ENCODE measurements at places on chromosomes 1 and 21.

GRCh38 chr1:56302878-56303277 is 276.5 kb downstream of the PLPP3 start:
- peak; percentile 50 for DNase-seq

DNA sequence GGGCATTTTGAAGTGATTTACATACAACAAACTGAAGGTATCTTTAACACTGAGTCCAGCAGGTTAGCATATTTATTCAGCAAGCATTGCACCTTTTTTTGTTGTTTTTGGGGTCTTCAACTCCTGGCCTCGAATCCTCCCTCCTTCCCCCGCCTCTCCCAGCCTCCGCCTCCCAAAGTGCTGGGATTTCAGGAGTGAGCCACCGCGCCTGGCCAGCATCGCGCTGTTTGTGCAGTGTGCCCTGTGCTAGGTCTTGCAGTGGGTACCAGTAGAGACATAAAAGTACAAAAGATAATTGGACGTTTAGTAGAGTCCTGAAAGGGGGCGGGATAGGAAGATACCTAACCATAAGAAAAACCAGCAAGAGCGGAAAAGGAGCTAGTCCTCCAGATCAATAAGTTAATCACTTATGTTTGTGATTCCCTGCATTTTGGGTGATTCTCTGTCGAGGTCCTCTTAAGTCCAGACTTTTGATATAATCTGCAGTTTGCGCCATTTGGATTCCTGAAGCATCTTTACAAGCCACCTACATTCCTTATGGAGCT is 111.8 kb downstream of the OSBPL9 start:
- DNase-seq, result no peak

DNA sequence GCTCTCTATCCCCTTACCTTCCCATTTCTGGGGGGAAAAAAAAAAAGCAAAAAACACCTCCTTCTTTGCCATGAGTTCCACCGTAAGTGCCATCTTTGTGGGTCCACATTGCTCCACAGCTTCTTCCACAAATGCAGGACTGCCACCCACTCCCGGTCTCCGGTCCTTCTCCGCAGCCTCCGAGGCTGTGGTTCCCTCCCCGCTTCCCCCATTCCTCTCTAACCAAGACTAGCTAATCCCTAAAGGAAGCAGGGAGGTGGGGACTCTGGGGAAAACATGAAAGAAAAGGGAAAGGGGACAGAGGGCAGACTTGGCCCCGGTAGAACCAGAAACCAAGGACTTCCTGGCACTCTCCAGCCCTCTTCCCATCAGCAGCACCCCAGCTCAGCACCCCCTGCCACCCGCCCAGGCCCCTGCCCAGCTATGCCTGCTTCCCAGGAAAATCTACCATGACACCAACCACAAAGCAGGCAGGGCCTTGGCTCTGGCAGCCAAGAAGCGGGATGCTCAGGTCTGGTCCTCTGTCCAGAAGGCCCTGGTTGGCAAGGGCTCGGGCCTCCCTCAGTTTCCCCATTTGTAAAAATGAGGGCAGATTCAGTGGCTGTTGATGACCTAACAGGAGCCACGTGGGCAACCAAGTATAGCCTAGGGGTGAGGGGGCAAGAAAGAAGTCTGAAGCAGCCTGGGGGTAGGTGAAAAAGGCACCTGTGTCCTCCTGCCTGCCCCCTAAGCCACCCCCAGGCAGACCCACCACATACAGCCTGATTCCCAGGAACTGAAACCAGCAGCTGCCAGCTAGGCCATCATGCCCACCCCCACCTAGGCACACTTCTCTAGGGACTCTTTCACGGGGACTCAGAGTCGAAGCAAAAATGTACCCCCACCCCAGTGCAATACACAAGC is 2.5 kb downstream of the EPHA2 start:
- no peak for DNase-seq

GRCh38 chr1:105416261-105416660 is 1640.2 kb upstream of the PRMT6 start:
- no peak for DNase-seq

- DNase-seq, result no peak
These were observed 7.4 kb upstream of the GREM2 start for GRCh38 chr1:240619357-240619756.
